ENCODE measurements at places on chromosomes 6 and 20.

- DNase-seq, result no peak
Observed at GRCh38 chr6:10763006-10763405, 15.4 kb downstream of the TMEM14B start.

DNA sequence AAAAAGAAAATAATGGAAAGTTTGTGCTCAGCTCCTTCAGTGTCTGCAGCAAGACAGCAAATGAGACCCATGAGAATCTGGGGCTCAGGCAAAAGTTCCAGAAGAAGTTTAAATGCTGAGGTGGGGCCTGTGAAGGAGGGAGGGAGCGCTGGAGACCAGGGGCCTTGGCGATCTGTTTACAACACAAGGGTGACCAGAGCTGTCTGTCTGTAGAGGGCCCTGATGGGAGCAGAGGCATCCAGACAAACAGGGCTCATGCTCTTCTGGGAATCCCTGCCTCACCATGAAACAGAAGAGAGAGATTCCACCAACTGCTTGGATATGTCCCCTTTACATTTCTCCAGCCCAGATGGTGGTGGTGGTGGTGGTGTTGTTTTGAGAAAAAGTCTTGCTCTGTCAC, 79.3 kb upstream of the SHLD1 start:
- no peak for DNase-seq

DNA sequence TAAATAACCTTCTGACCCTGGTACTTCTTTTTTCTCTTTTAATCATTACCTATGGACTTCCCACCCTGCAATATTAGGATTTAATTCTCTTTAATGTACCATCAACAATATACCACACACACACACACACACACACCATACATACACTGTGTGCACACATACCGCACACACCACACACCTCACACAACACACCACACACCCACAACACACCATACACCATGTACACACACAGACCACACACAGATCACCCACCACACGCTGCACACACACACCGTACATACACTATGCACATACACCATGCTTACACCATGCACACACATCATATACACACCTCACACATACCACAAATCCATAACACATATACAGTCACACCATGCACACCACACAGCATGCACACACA, 57.4 kb upstream of the MAP3K4 start:
- no peak for DNase-seq

DNA sequence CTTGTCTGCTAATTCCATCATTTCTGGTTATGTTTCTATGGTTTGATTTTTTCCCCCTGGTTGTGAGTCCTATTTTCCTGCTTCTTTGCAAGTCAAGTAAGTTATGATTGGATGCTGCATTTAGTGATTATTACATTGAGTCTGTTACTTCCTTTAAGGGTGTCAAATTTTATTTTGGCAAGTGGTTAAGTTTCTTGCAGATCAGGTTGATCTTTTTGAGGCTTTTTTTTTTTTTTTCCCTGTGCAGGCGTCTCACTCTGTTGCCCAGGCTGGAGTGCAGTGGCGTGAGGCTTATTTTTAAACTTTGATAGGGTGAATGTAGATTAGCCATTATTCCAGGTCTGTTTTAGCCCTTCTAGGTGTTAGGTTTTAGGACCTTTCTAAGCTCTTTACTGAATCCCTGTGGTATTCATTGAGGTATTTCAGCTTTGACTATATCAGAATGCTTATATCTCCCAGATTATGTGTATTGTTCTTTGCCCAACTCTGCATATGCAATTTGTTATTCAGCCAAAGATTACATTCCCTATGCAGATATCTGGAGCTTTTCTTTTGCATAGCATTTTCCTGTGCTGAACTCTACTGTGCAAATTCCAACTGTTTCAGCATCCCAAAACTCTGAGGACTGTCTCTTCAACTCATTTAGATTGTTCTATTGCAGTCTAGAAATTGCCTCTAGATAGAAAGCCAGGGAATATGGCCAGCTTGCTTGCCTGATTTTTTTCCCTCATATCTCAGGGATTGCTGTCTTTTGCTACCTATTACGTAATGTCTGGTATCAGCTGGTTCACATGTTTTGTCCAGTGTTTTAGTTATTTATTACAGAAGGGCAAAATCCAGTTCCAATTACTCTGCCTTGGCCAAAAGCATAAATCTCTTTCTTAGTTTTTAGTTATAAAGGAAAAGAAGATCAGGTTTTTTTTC, 113.3 kb downstream of the AFG1L start:
- peak; percentile 60 for DNase-seq

GRCh38 chr6:22884456-22884855, 315.1 kb downstream of the HDGFL1 start:
- DNase-seq, result no peak

- peak; percentile 13 for DNase-seq
Observed at GRCh38 chr6:70398783-70399728, 14.3 kb upstream of the FAM135A start.

- peak; percentile 93 for DNase-seq
Observed at GRCh38 chr20:49345524-49345923, 67.7 kb upstream of the ZNFX1 start.

Measured in AG10803 (cell line).